NCI-H446 (cell line): ENCODE measurements at places on chromosomes 6 and 20.

DNA sequence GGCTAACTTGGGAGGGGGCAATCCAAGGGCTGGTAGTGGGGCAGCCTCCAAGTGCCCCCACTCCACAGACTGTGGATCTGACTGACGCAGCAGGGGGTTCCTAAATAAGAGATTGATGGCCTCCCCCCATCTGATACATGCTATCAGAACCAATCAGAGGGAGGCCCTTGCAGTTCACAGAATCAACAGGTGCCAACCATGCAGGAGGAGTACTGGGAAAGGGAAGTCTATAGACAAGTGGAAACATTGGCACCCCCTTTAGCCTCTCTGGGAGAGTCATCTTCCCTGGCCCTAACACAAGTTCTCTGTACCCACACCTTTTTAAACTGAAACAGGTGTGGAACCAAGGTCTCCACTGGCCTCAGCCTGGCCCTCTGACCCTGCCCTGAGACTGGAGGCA lies 145.8 kb downstream of the OR2B2 start:
- no peak for DNase-seq

- peak; percentile 50 for DNase-seq
These were observed 97.3 kb downstream of the INSM1 start for GRCh38 chr20:20465252-20465651.

DNA sequence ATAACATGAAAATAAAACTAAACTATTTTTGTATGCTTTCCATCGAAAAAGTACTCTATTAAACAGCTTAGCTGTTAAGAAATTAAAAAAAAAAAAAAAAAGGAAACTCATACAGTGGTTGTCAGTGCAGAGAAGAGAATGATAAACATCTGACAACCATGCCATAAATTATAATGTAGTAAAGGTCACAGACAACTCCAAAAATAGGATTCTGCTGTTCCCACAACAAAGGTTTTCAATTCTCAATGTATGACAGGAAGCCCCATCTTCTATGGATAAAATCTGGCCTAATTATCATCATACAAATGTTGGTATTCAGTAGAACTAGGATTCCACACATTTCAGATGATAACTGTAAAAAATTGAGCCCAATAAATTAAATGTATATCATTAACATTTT lies 5.0 kb downstream of the PLN start:
- DNase-seq, result no peak

DNA sequence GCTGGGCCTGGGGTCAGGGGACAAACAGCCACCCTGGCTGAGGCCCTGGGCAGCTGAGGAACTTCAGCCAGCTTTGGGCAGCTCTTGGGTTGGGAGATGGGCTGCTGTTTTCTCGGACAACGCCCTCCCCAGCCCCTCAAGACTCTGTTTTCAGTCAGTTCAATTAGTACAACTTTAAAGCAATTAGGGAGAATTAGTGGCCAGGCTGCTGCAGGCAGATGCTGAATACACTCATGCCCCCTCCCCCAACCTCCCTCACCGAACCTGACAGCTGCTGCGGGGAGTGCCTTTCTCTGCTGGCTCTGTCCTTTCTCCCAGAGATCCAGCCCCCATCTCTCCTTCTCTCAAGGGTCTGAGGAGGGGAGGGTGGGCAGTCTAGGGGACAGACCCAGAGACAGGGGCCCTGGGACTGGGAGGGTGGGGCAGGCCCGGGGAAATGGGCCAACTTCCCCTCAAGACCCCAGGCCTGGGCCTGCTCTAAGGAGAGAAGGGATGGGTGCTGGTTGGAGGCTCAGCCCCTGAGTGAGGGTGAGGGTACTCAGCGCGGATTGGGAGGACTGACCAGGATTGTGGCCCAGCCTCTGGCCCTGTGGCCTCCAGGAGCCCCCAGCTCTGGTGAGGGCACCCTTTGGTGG lies 17.8 kb upstream of the MYT1 start:
- no peak for DNase-seq

GRCh38 chr20:48941467-48941866 lies 20.0 kb downstream of the ARFGEF2 start:
- DNase-seq, result no peak

GRCh38 chr20:19976595-19977372 lies 40.4 kb upstream of the NAA20 start:
- DNase-seq, result no peak

DNA sequence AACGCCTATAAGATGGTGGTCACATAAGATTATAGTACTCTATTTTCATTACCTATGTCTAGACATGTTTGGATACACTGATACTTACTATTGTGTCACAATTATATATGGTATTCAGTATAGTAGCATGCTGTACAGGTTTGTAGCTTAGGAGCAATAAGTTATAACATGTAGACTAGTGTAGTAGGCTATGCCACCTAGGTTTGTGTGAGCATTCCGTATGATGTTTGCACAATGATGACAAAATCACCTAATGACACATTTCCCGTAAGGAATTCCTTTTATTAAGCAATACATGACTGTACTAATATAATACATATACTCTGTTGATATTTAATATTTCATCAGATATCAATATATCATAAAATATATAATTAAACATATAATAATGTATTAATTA lies 540.7 kb downstream of the BMP2 start:
- no peak for DNase-seq

GRCh38 chr20:58293453-58293852 lies 16.1 kb upstream of the RAB22A start:
- DNase-seq, result peak; percentile 5

- DNase-seq, result peak; percentile 23
These were observed 20.1 kb upstream of the RNGTT start for GRCh38 chr6:88983532-88983931.

- no peak for DNase-seq
These were observed 1950.9 kb upstream of the DEFB115 start for GRCh38 chr20:29306390-29307072.

- DNase-seq, result no peak
These were observed 2.7 kb upstream of the PHF10 start for GRCh38 chr6:169726963-169727362.

GRCh38 chr6:156590482-156590881 lies 186.7 kb upstream of the ARID1B start:
- no peak for DNase-seq

DNA sequence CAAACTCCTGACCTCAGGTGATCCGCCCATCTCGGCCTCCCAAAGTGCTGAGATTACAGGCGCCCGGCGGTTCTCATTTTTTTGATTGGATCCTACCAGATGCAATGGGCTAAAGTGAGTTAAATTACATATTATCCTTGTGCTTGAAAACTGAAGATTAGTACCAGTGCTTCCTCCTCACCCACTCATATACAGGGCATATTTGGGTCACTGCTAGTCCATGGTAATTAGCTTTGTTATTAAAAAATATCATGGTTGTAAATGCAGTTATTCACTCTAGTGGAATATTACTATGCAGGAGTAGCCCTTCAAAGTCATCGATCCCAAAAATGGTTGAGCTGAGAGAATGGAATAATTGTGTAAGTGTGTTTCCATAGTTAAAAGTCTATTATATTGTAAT lies 26.5 kb downstream of the ZNF292 start:
- DNase-seq, result no peak

DNA sequence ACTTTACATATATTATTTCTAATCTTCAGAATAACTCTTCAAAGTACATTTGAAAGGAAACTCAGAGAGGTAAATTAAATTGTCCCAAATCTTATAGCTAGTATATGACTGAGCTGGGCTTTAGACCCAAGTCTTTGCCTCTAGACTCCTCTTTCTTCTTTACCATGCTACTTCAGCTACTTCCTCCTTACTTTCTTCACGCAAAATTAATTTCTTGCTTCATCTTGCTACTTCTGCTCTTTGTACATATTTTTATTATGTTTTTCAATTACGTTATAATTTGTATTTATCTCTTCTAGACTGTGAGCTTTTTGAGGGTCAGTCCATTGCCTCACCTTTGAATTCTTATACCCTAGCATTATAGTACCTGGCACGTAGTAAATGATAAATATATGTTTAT lies 5.3 kb downstream of the TMEM170B start:
- no peak for DNase-seq

- DNase-seq, result no peak
These were observed 10.0 kb downstream of the SNX5 start for GRCh38 chr20:17958373-17959256.

DNA sequence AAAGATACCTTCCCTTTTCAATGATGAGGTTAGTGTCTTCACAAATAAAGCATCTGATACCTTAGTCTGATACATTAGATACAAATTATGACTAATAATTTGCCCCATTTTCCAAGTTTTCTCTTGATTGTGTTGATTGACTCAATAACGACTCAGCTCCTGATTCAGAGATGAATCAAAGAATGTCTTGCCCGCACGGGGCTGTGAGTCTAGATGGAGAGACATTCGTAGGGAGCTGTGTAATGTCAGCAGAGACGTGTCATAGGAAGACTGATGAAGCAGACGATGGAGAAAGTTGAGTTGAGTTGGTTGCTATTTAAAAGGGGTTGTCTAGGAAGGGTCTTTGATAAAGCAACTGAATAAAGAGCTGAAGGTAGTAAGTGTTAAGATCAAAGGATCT lies 78.2 kb downstream of the TSHZ2 start:
- no peak for DNase-seq

DNA sequence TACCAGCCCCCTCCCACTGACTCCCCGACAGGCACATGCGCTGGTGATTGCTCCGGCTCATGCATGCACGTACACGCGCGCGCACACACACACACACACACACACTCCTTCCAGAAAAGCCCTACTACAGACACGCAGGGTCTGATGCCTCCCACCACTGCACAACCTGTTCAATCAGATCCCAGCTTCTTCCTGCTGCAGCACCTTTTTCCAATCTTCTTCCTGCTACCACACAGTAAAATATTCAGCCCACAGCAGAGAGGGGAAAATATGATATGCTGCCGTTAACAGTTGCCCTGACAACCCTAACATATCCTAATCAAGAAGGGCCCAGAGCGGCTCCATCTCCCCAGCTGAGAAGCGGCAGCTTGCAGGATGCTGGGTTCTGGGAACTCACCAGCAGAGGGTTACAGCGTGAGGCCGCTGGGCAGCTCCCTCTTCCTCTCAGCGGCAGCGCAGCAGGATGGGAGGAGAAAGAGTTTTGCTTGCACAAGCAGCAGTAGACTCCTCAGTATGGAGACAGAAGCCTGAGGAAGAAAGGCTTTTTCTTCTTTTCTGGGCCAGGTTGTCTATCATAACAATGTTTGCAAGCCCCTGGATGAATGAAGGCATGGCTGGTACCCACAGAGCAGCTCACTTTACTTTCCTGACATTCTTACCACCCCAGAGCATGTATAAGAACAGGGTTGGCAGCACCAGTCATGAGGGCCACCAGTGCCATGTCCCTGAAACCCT lies 23.9 kb downstream of the MAP7 start:
- DNase-seq, result peak; percentile 22

GRCh38 chr6:40285535-40285934 lies 301.6 kb downstream of the LRFN2 start:
- no peak for DNase-seq

GRCh38 chr6:169316651-169317050 lies 63.0 kb upstream of the THBS2 start:
- DNase-seq, result no peak

- DNase-seq, result no peak
These were observed 115.0 kb downstream of the OGFRL1 start for GRCh38 chr6:71403422-71404134.

GRCh38 chr6:149451376-149452036 lies 33.3 kb downstream of the ZC3H12D start:
- DNase-seq, result no peak

DNA sequence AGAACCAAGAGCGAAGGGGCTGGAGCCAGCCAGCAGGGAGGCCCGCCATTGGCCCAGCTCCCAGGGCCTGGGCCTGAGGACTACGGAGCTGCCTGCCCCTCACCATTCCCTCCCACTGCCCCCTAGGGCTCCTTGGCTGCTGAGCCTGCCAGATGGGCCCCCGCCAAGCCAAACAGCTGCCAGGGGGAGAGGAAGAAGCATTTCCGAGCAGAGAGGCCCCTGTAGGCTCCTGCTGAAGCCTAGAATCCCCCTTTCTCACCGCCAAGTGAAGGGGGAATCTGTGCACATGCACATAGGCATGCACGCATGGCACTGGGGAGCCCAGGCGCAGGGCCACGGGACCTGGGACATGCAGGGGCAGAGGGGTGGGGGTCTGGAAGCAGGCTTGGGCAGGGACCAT lies 28.5 kb upstream of the MRPS18A start:
- DNase-seq, result peak; percentile 64

DNA sequence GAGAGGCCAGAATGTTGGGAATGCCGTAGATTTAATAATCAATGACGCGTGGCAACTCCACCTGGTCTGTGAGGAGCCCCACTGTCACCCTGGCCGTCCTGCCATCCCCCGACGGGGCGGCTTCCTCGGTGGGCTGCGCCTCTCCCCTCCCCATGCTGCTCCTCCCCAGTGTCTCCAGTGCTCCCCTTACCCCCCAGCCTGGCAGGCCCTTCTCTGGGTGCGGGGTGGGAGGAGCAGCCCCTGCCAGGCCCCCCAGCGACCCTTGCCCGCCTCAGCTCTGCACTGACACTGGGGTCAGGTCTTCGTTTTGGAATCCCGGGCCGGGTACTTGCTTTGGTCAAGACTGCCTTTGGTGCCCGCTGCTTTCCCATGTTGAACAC lies 82.3 kb upstream of the FRMD1 start:
- DNase-seq, result no peak

- no peak for DNase-seq
These were observed 440.4 kb downstream of the BTBD3 start for GRCh38 chr20:12358006-12358654.

- no peak for DNase-seq
These were observed 117.7 kb downstream of the RPS12 start for GRCh38 chr6:132931936-132932514.

DNA sequence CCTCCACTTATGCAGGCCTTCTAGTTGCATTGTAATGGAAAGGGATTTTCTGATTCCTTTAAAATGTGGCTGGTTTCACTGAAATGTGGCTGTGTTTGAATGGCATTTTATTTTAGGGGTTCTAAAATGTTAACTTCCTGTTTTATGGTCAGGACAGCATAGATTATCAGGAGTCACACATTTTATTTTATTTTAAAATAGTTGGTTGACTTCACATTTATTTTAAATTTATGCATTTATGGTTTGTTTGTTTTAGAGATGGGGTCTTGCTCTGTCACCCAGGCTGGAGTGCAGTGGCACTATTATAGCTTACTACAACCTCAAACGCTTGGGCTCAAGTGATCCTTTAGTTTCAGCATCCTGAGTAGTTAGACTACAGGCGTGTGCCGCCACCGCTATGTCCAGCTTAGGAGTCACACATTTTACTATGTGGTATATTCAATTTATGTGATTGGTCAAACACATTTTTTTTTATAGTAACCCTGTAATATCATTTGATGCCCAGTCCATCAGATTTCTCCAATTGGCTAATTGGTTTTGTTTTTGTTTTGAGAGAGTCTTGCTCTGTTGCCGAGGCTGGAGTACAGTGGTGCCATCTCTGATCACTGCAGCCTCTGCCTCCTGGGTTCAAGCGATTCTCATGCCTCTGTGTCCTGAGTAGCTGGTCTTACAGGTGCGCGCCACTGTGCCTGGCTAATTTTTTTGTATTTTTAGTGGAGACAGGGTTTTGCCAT lies 2.3 kb downstream of the DTD1 start:
- no peak for DNase-seq

- no peak for DNase-seq
These were observed at the start of gene CCDC170 for GRCh38 chr6:151493804-151494234. Gene CCDC170, plus strand, starts transcription at chr6:151494017. Its CDS starts 112 bp downstream, at chr6:151494129.
